ENCODE measurements at places on chromosomes 11 and 22.
A peak's percentile ranks its signal among the peaks of the same experiment; 100 is the strongest.

GRCh38 chr11:206526-207207 is 532 bp downstream of the BET1L start:
- peak; percentile 23 for DNase-seq

GRCh38 chr11:109730669-109731068 is 308.7 kb downstream of the C11orf87 start:
- DNase-seq, result no peak

GRCh38 chr11:73384125-73384441 is 7.9 kb downstream of the RELT start:
- no peak for DNase-seq

GRCh38 chr22:46490538-46490937 is 46.9 kb downstream of the CELSR1 start:
- no peak for DNase-seq

DNA sequence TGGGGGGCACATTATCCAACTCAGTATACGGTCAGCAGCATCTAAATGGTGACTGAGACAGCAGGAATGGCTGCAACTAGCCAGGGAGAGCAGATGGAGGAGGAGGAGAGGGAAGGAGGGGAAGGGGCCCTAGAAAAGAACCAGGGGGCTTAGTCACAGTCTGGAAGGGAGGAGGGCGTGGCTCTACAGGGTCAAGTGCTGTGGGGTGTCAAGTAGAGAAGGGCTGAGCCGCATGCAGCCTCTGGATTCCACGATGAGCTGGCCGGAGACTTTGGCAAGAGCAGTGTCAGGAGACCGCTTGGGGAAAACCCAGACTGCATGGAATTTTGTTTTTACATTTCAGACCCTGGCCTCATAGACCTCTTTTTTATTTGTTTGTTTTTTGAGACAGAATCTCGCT is 25.8 kb upstream of the PPFIA1 start:
- no peak for DNase-seq

DNA sequence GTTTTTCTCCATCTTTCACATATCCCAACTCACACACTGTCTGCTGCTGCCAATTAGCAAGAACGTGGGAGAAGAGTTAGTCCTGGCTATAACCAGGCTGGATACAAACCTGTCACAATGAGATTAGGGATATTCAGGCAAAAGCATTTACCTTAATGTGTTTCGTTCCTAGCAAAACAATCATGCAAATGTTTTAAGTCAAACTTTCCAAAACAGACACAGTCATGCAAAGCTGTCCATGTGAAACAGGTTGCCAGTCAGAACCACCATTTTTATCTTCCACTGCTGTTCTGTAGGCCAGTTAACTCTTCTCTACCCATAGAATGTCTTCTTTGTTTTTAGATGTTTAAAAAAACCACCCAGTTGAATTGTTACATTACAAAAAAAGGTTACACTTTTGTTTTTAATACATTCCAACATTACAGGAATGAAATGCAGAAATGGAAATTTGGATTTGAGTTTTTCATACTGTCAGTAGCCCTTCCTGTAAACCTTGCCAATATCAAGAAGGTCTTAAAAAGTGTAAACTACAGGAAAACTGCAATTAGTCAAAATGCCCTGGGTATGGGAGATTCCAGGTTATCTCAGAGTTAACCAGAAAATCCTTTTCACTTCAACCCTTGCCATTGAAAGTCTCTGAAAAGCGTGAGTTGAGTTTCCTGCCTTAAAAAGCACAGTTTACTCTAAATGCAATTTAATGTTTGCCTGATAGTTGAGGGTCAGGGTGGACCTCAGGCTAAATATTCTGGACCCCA is 34.2 kb upstream of the LDLRAD3 start:
- no peak for DNase-seq

- no peak for DNase-seq
Measured at GRCh38 chr11:94550513-94550912, 6.8 kb downstream of the FUT4 start.

DNA sequence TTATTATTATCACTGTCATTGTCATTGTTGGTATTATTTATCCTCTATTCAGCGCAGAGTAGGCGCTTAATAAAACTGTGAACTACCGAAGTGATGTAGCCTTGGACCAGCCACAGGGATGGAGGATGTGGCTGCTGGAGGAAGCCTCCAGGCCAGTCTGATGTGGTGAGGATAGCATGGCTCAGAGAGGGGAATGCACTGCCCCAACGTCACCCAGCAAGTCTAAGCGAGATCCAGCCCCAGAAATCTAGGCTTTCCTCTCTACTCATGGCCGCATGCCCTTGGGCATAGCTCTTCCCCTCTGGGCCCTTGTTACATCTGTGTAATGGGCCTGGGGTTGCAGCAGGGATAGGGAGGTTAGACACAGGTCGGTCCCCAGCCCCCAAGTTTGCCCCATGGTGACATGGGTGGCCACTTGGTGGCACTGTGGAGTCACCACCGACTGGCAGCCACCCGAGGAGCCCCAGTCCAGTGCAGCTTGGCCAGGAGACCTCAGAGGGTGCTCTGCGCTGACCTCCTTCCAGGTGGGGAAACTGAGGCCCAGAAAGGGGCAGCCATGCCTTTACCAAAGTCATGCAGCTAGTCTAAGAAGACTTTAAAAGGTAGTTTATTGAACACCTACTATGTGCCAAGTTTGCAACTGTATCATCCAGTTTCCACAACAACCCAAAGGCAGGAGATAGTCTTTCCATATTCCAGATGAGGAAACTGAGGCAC is 395.7 kb downstream of the MN1 start:
- peak; percentile 49 for DNase-seq

DNA sequence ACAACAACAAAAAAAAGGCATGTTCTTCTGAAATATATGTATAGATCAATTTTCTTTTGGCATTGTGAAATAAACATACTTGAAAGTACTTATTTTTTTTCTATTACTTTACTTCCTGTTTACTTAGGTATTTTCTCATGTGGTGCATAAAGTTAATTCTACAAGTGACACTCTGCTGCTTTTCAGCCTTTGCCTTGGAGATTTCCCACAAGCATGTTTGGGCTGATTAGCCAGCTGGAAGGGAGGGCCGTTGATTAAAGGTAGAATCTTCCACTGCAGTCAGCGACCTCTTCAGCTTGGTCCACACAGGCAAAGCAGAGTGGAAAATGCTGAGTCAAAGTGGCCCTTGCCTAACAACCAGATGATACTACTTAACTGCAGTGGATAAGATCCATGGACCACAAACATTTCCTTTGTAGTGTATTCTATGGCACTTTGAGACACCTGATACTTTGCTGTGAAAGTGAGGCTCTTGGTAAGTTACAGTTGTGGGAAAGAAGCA is 176.0 kb downstream of the ARHGAP42 start:
- DNase-seq, result peak; percentile 6

GRCh38 chr22:45896153-45896951 is 80.6 kb downstream of the WNT7B start:
- DNase-seq, result no peak

DNA sequence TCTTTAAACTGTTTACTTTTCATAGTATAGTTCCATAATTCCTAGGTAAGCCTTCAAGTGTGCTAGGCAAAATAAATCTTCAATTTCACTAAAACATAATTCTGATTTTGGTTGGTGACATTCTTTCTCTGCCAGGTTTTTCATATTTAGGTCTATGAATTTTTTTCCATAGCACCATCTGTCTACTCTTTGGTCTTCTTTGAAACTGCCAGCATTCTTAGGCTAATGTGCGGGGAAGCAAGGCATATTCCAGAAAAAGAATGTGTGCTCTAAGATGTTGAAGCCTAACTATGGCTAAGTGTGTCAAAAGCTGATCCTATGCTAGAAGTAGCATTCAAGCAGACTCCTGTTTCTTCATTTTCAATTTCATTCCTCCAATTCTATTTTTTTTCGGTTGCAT is 213.9 kb upstream of the C11orf87 start:
- no peak for DNase-seq

- no peak for DNase-seq
Measured at GRCh38 chr11:79208126-79208525, 232.7 kb downstream of the TENM4 start.

DNA sequence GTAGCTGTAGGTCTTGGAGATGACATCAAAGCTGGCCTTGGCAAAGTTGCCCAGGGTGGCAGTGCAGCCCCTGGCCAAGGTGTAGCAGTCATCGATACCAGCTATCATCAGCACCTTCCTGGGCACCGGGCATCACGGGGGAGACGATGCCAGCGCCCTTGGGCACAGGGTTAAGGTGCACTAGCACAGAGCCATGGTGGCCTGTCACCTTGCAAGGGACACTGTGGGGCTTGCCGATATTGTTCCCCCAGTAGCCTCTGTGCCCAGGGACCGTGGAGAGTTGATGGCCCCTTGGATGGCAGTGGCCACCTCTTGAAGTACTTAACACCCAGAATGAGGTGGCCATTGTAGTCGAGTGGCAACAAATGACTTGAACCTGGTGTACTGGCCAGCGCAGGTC is 44.4 kb upstream of the FTH1 start:
- DNase-seq, result no peak

DNA sequence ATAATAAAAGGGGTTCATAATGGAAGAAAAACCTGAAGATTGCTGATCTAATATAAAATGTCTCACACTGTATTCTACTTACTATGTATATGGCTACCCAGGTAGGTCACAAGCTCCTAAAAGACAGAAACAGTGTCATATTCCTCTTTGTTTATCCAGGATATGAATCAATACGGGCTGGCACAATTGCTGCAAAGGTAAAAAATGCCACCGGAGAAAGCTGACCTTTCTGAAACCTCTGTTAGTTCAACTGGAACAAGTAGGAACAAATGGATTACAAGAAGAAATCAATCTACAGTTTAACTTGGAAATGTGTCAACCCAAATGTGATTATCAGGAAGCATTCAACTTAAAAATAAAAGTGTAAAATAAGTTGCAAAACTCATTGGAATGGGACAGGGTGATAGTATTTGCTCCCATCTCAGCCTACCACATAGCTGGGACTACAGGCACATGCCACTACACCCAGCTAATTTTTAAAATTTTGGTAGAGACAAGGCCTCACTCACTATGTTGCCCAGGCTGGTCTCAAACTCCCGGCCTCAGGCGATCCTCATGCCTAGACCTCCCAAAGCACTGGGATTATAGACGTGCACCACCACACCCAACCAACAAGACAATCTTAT is 27.6 kb downstream of the SLC35F2 start:
- DNase-seq, result no peak

DNA sequence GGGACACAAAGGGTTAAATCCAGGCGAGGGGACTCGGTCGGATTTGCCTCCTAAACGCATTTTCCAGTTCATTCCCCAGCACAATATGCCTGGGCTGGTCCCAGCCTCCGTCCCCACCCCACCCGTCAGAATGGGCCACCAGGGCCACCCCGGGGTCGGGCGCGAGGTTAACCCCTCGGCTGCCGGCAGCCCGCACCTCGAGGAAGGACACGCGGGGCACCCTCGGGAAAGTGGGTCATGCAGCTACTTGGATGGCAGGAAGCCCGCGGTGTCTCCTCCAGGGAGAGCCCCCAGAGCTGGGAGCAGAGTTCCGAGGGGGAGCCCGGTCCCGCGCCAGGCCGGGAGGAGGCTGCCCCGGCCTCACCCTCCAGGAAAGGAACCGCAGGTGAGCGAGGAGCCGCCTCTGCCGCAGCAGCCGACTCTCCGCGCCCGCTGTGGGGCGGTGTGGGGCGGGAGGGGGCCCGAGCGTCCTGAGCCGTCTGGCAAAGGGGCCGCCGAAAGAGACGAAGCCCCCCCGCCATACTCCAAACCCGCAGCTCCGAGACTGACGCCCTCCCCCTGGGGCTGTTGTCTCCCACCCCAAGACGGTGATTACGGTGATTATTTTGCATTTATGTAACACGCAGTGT is 1.4 kb downstream of the NECTIN1 start:
- peak; percentile 17 for DNase-seq

DNA sequence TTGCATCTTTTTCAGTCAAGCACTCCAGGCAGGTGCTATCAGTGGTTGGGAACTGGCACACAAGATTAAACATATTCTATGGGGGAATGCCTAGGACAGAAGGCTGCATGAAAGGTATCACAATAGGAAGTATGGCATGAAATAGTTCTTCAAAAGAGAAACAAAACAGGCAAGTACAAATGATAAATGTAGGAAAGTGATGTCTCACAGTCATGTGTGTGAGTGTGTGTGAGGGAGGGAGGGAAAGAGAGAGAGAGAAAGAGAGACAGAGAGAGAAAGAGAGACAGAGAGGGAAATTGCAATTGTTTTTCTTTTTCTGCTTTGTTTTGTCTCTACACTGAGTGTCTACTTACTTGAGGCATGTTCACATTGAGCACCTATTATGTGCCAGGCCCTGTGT is 456.3 kb downstream of the MIAT start:
- no peak for DNase-seq

- DNase-seq, result no peak
Measured at GRCh38 chr22:23984430-23984829, 4.5 kb downstream of the GSTT2 start.

DNA sequence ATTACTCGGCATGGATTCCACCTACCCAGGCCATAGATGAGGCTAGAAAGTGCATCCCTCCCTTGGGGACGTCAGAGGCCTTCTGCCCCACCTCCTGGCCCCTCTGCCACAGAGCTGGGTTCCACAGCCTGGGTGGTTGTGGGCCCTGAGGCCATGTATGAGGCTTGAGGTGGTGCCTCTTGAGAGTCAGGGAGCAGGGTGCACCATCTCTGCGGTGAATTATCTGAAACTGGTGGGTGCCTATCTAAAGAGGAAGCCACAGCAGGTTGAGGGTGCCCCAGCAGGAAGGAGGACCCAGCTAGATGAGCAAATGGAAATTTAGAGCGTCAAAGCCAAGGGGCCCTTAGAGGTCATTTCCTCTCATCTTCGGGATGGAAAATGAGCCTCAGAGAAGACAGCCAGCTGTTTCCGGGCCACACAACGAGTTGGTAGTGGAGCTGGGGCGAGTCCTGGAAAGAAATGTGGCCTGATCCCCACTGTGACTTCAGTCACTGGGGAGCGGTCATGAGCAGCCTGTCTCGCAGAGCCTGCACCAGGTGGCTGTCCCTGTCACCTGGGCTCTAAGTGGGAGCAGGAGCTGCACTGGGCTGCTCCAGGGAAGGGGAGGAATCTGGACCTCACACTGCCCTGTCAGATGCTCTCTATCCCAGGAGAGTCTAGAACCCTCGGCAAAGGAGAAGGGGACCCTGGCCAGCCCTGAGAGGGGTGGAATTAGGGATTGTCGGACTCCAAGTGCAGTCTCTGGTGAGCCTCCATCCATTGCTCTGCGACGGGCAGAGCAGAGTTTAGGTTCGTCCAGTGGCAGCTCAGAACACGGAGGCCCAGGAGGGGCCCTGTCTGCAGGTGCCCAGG is 7.3 kb downstream of the ADORA2A start:
- peak; percentile 94 for DNase-seq

DNA sequence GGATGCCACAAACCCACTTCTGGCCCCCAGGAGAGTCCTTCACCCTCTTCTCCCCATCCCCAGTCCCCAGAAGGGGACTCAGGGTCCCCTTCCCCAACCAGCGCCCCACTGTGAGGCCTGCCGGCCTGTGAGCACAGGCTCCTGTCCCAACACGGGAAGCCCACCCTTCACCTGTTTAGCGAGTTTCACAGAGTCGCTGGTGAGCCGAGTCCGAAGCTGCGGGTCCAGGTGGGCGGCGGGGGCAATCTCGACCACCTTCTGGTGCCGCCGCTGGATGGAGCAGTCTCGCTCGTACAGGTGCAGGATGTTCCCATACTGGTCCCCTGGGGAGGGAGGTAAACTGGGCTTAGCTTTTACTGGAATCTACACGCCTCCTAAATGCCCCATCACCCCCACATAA is 13.3 kb downstream of the LRFN4 start:
- DNase-seq, result no peak

- DNase-seq, result no peak
Measured at GRCh38 chr22:50308597-50308935, 1.1 kb upstream of the PLXNB2 start.

Measured in activated CD8-positive, alpha-beta T cell treated with anti-CD3 and anti-CD28 coated beads for 36 hours (primary cell).